ENCODE measurements at places on chromosomes 16 and 17.

GRCh38 chr16:13982451-13982850, 62.5 kb downstream of the ERCC4 start:
- no peak for DNase-seq

DNA sequence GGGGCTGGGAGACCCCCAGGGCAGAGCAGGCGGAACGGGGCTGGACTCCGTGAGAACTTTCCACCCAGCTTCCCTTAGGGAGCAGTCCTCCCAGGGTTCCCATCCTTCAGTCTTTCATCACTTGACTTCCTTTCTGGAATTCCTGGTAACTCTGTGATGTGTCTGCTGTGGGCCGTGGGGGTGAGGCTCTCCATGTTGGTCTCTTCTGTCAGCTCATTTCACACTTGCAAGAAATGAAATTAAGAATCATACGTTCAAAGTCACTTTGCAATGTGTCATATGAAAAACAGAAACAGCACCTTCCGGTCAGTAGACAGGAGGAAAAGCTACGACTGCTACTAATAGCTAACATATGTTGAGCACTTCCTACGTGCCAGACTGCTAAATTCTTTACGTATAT, 5.4 kb upstream of the BBS2 start:
- DNase-seq: peak; percentile 79

DNA sequence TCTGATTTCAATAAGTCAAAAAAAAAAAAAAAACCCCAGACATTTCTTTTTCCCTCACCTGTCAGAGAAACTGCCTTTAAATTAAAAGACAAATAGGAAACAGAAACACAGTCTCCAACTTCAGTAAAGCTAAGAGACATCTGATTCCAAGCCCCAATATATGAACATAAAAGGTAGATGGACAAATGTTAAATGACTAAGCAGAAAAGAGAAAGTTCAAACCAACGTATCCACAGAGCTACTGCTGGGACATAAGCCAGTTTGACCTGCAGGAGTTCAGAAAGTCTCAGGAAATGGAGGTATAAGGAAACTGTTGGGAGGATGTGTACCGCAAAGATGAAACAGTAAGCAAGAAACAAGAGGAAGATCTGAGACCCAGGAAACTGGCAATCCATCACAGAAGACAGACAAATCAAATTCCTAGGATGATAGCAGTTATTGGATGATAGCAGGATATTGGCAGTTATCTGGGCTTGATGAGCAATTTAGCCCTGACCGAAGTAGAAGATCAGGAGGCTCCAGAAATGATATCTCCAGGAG, 135.0 kb downstream of the BRIP1 start:
- no peak for DNase-seq

DNA sequence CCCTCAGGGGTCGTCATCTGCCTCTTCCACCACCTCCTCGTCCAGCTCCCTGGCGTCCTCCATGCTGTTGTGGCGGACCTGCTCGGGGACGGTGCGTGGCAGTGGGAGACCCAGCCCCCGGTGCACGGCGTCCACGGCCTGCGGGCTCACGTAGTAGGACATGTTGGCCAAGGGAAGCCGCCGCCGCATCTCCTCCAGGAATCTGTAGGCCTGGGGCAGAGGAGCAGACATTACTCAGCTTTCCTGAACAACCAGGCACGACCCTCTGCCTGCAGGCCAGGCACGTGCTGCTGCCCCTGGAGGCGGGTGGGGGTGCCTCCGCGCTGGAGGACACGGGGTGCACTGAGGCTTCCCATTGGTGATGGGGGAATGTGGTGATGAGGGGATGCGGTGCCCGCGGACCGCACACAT, 17.8 kb downstream of the TELO2 start:
- DNase-seq: no peak

GRCh38 chr17:44097110-44097958, 26.1 kb downstream of the HDAC5 start:
- peak; percentile 81 for DNase-seq

DNA sequence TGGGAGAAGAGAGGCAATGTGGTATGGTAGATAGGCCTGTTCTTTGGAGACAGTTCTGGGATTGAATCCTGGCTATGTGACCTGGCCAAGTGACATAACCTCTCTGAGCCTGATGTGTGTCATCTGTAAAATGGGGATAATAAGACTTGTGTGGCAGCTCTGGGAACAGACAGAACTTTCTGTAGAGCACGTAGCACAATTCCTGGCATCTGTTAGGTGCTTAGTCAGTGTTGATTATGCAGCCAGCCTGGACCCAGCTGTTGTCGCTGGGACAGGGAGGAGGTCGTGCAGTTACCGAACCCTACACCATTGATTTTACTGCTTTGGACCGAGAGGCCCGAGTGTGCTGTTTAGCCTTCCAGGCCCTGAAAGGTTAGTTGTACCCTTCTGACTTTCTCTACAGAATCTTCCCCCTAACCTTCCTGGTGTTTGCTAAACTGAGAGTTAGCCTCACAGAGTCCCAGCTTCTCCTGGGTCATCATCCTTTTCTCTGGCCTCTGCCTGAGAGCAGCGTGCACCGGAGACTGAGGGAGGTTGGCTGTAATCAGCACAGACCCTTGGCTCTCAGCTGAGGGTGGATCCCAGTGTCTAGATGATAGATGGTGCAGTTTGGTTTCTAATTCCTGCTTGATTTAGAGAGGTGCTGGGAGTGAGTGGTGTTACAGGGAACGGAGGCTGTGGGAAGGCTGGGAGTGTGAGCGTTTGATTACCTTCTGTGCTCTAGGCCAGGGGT, 31.9 kb downstream of the MSI2 start:
- DNase-seq: peak; percentile 29

GRCh38 chr17:56290101-56290801, 137.0 kb downstream of the ANKFN1 start:
- peak; percentile 44 for DNase-seq

DNA sequence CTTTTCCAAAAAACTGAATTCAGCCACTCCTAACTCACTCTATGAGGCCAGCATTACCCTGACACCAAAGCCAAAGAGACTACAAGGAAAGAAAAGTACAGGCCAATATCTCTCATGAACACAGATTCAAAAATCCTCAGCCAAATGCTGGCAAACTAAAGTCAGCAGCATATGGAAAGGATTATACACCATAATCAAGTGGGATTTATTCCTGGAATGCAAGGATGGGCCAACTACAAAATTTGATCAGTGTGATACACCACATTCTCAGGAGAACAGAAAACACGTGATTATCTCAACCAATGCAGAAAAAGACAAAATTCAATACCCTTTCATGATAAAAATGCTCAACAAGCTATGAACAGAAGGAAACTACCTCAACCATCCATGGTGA, 7.7 kb upstream of the AATK start:
- peak; percentile 19 for DNase-seq

- DNase-seq: no peak
Measured at GRCh38 chr17:79633993-79634813, 23.4 kb upstream of the RBFOX3 start.

GRCh38 chr16:1299012-1299867, 10.2 kb upstream of the UBE2I start:
- no peak for DNase-seq

DNA sequence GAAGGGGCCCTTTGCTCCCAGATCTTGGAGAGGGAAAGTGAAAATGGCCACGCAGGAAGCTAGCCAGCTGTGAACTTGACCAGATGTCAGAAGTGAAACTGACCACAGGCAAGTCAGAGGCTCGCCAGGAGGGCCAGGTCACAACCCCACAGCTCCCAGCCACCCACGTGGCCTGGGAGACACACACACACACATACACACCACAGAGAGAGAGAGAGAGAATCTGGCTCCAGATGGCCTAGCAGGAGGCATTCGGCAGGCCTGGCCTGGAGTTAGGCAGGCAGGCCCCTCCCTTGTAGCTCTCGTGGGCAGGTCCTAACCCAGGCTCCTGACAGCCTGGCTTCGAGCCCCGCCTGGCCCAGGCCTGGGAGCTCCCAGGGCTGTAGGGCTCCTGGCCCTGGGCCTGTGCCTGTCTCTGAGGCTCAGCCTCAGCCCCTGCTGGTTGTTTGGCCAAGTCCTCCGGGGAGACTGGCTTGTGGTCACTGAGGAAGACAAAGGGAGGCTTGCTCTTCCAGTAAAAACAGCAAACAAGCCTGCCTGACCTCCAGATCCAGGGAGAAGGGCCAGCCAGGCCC, 20.2 kb downstream of the NGFR start:
- DNase-seq: peak; percentile 94

- no peak for DNase-seq
Measured at GRCh38 chr16:66175636-66176035, 190.9 kb upstream of the CDH5 start.

DNA sequence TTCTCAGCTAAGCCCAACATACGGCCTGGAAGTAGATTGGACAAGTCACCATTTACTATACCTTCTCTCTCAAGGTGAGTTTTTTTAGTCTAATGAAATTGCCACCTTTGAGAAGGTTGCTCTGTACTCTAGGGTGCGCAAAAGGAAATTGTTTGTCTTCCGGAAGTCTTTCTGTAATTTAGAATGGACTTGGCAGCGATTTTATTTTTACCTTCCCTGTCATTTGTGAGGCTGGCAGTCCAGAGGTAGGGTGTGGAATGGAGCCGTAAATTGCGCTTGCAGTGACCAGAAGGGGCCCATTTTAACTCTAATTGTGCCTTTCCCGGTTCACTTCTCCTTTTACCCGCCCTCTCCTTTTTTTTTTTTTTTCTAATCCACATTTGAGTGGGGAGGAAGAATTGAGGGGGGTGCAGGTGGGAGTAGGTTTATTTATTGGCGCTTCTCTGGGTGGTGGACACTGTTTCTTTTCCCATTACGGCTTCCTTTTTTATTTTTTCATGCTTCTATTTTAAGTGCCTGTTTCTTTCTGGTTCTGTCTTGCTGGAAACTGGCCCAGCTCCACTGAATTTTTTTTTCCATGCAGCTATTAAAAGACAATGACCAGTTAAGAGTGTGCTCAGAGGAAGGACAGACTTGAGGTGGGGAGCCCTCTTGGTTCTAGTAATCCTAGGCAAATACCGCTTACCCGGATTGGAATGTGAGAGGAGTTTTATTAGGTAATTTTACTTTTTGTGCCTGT, 89.7 kb upstream of the CLEC18A start:
- peak; percentile 68 for DNase-seq

DNA sequence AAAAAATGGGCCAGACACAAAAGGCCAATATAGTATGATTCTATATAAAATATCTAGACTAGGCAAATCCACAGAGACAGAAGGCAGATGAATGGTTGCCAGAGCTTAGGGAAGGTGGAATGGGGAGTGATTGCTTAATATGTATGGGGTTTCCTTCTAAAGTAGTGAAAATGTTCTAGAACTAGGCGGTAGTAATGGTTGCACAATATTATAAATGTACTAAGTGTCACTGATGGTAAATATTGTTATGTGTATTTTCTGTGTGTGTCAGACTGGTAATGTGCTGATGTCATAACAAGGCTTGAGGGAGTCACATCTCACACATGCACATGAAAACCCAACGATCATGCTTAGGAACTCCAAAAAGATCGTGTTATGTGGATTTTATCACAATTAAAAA, 106.9 kb upstream of the SIAH1 start:
- peak; percentile 24 for DNase-seq

DNA sequence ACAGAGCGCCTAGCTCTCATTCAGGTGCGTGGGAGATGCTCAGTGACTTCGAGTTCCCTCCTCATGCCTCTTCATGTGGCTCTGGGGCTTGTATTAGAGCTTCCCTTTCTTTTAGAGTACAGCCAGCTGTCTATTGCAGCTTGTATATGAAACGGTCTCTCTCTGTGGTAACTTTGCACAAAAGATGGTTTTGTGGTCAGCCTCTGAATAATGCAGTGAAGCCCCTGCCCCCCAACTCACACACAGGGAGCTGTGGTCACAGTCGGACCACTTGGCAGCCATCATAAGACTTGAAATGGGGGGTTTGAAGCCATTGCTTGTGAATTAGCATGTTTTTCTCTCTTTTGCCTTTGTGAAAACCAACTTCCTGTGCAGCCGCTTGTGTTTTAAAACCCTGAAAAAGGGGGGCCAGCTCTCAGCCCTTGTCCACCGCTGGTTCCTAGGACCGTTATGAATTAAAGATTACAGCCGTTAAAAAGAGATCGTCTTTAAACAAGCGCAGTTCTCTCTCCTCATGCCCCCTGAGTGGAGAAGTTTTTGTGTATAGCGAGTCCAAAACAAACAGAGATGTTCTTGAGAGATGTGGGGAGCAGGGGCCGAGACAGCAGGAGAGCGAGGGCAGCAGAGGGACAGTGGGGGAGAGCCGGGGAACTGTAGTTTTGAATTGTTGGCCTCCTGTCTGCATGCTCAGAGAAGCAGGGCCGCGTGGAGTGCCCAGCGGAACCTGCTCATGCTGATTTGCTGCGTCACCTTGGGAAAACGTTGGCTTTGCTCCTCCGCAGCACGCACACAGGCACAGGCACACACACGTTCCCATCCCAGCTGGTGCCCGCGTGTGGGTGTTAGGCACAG, 199.0 kb downstream of the MSI2 start:
- no peak for DNase-seq

GRCh38 chr17:41547921-41548843, 20.1 kb upstream of the KRT19 start:
- DNase-seq: peak; percentile 100

DNA sequence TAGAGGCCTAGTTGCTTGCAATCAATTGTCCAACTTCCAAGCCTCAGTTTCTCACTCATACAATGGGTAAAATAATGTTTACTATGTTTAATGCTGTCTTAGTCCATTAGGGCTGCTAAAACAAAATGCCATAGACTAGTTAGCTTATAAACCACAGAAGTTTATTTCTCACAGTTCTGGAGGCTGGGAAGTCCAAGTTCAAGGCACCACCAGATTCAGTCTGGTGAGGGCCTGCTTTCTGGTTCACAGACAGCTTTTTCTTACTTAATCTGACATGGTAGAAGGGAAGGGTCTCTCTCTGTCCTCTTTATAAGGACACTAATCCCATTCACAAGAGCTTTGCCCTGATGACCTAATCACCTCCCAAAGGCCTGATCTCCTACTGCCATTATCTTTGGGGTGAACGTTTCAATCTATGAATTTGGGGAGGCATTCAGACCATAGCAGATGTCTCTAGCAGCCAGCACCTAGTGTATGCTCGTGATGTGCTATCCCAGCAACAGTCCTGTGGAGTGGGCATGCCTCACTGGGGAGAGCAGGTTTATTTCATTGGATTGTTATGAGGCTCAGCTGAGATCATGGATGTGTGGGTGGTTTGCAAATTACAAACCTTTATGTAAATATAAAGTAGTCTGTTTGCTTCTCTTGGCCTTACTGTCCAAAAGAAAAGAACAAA, 25.2 kb downstream of the YPEL2 start:
- peak; percentile 62 for DNase-seq

- no peak for DNase-seq
Measured at GRCh38 chr16:50161950-50162349, 8.8 kb downstream of the TENT4B start.

GRCh38 chr16:72013389-72013788, 4.8 kb downstream of the DHODH start:
- DNase-seq: peak; percentile 31

All from GM23248 (cell line).